GM04503 (cell line): ENCODE measurements at places on chromosomes 4 and X.
A peak's percentile ranks its signal among the peaks of the same experiment; 100 is the strongest.

- no peak for DNase-seq
These were observed 161.1 kb downstream of the RBM46 start for GRCh38 chr4:154942176-154942575.

- no peak for DNase-seq
These were observed 20.3 kb downstream of the ATP2B3 start for GRCh38 chrX:153537526-153538295.

GRCh38 chr4:55358668-55359067 is 12.6 kb downstream of the SRD5A3 start:
- peak; percentile 87 for DNase-seq

GRCh38 chrX:135910251-135910650 is 16.7 kb downstream of the SAGE1 start:
- DNase-seq, result no peak

- no peak for DNase-seq
These were observed 23.3 kb downstream of the MECP2 start for GRCh38 chrX:154074199-154074598.

DNA sequence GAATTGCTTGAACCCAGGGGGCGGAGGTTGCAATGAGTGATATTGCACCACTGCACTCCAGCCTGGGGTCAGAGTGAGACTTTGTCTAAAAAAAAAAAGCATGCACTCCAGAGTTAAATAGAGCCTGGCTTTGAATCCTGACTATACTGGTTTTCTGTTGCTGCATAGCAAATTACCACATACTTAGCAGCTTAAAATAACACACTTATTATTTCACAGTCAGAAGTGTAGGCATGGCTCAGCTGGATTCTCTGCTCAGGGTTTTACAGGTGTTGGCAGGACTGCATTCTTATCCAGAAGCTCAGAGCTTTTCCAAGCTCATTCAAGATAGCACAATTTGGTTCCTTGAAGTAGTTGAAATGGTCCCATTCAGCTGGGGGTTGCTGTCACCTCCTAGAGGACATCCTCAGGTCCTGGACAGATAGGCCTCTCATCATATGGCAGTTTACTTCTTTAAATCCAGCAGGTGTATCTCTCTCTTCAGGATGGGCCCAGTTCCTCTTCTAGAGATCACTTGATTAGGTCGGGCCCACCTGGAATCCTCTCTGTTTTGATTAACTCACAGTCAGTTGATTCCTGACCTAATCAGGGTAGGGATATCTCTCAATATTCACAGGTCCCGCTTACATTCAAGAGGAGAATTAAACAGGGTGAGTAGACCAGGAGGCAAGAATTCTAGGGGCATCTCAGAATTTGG is 26.8 kb downstream of the DOCK11 start:
- DNase-seq, result no peak

DNA sequence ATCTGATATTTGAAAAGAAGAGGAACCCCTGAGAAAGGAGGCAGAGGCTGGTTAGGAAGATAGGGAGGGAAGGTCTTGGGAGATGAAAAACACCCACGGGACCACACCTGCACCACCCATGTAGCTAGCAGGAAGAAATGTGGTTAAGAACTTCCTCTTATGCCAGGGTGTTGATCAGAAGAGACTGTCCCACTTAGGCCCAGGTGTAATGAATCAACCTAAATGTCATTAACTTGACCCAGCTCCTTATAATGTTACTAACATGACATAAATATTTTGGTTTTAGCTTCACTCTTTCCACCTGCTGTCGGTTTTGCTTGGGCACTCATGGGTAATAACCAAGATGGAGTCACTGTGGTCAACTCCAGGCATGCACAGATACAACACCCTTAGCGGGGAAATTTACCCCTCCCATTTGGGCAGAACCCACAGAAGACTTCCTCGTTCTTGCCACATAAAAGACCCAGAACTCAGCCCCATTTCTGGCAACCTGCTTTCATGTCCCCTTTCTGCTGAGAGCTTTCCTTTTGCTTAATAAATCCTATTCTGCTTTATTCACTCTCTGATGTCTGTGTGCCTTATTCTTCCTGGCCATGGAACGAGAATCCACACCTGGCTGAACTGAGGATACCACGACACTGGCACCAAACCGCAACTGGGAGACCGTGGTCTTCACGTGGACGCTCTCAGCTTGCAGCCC is 46.8 kb downstream of the ZNF141 start:
- no peak for DNase-seq

DNA sequence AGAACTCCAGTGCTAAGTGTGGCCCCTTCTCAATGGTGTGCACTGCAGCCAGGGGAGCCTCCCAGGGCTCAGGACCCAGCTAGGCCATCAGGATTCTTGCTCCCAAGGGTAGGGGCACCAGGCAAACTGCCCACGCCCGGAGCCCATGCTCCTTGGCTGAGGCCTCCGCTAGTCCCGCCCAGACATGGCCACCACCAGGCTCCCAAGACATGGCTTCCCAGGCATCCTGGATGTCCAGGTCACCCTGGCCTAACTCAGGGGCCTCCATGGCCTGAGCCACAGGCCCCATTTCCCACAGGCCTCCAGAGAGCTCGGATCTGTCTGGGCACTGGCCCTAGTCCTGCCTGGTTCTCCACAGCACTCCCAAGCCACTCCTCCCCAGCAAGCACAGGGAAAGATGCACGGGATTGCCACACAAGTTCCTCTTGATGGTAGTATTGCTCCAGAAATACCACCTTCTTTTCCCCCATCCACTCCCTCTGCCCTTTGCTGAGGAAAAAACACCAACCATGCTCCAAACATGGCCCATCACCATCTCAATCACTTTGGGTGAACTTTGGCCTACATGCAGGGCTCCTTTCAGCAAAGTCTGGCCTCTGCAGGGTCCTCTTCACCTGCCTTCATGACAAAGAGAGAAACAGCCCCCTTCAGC is 274.7 kb upstream of the AGTR2 start:
- no peak for DNase-seq

DNA sequence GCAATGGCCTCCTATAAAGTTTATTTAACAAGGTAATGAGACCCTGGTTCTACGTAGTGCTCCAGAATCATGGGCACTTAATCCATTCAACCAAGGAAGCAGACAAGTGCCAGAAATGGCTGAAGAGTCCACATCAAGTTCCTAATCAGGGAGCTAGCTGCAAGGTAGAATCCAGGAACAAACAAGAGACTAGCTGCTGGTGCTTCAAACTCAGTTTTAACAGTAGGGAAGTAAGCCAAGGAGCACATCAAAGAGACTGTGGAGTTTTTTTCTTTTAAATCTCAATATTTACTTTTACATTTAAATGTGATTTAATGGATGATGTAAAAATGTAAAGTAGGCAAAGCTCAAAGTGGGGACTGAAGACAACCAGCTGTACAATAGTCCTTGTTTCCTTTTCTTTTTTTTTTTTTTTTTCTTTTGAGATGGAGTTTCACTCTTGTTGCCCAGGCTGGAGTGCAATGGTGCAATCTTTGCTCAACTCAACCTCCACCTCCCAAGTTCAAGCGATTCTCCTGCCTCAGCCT is 630.4 kb downstream of the CCSER1 start:
- no peak for DNase-seq

DNA sequence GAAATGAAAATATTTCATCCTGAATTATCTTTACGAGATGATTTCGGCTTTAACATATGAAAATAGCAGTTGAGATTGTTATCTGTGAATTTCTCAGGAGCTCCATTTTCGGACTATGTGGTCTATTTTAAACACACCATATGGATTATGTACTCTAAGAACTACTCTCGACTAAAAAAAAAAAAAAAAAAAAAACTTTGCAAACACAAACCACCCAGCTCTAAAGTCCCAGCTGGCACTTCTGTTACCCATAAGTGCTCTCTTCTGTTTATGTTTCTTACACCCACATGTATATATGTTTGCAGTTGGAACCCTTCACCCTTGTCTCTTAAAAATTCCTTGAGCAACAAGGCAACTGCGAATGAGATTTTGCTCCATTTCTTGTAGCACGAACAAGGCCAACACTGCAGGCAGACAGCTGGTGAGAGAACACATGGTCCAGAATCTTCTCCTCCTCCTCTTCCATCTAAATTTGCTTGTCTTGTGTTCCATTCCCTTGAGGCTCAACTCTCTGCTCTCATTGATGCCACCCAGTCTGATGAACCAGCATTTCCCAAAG is 172.7 kb upstream of the HCCS start:
- DNase-seq, result no peak

GRCh38 chrX:14028473-14028872 is 1.2 kb downstream of the GEMIN8 start:
- no peak for DNase-seq

GRCh38 chrX:69309074-69309792 is 144.0 kb upstream of the PJA1 start:
- DNase-seq, result no peak

DNA sequence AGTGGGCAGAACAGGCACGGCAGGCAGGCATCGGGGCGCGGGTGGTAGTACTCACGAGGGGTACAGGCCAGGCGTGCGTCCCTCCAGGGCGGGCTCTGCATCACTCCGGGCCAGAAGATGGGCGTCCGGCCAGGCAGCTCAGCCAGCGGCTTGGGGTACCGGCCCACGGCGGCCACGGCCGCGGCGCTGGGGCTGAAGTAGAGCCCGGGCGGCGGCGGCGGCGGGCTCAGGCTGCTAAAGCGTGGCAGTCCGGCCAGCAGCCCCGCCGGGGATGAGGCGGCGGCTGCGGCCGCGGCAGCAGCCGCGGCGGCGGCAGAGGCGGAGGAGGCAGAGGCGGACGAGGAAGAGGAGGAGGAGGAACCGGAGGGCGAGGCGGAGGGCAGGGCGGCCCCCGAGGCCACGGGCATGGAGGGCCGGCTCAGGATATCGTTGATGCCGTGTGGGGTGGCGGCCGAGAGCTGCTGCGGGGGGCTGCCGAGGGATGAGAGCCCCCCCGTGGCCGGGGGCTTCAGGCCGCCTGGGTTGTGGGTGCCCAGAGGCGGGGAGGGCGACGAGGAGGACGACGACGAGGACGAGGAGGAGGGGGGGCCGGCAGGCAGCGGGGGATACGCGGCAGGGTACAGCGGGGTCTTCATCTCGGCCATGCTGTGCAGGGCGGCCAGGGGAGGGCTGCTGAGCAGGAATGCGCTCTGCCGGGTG is 1.4 kb downstream of the NKX6-1 start:
- no peak for DNase-seq

DNA sequence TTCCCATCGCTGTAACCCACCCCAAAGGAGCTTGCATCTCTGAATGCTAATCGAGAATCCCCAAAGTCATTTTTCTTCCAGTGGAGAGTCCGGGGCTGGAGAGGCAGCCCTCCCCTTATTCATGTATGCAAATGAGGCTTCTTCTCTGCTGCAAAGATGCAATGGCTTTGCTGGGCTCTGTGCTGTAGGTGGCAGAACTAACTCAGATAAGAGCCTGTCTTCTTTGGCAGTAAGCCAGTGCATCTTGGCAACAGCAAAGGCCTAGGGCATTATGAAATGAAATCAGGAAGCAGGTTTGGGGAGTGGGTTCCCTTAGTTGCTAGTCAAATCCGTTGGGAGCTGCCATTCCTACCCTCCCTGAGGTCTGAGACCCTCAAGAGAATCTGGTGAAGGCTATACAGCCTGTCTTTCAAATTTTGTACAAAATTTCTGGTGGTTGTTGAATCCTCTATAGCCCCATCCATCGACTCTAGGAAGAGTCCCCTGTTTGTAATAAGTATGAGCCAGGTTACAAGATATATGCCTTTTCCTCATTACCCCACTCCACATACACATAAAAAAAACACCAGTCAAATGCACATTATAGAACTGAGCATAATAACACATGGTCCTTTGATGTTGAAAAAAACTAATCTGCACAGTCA is 290.6 kb upstream of the TAPT1 start:
- no peak for DNase-seq

DNA sequence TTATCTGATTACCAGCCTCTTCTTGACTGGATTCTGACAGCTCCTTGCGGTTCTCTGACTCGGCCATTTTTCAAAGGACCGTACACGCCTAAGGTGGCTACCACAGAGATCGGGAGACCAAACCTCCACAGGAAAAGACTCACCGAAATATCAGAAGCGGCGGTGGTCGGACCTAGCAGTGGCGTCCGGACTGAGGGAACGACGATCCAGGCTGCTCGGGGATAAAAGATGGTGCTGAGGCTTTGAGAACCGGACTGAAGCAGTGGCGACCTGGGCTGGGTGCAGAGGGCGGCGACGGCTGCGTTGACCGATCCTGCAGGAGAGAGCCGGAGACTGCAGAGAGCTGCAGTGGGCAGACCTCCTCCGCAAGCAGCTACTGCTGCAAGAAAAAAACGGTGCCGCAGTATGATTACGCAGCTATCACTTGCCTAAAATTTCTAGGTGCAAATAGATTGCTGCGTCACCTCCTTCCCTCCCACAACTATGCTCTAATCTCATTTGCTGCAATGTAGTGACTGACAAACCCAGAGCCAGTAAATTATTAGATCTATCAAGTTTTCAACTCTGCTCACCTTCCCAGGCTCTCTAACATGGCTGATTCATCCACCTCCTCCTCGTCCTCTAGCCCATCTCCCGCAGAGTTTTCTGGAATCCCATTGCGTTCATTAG is at the start of gene NAP1L2:
NAP1L2 (minus strand) TSS at position 426 of the 669 bp plus-strand sequence; CDS start at position 67, 359 bp downstream.
- no peak for DNase-seq

DNA sequence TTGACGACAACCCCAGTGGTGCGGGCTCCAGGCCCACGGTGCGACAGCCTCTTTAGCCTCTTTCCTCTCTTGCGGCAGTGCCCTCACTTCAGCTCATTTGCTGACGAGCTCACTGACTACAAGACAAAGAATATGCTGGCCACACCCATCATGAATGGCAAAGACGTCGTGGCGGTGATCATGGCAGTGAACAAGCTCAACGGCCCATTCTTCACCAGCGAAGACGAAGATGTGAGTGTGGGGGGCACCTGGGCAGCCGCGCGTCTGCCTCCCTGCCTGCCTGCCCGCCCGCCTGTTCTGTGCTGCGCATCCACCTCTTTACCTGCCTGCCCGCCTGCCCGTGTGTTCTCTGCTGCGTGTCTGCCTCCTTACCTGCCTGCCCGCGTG is 9.2 kb downstream of the PDE6B start:
- no peak for DNase-seq

DNA sequence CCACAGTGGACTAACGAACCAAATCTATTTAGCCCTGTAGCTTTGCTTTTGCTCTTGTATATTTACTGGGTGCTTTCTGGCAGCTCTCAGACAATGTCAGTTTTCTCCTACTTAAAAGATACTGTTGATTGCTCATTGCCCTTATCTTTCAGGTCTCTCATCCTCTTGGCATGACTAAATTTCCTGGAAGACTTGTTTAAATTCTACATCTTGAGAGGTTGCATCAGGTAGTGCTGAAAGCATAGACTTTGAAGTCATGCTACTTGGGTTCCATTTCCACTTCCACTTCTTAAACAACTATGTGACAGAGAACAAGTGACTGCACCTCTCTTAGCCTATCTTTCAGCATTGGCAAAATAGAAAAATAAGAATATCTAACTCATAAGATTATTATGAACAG is 8.4 kb downstream of the TDO2 start:
- no peak for DNase-seq
